ENCODE measurements at places on chromosomes 11 and 22.

DNA sequence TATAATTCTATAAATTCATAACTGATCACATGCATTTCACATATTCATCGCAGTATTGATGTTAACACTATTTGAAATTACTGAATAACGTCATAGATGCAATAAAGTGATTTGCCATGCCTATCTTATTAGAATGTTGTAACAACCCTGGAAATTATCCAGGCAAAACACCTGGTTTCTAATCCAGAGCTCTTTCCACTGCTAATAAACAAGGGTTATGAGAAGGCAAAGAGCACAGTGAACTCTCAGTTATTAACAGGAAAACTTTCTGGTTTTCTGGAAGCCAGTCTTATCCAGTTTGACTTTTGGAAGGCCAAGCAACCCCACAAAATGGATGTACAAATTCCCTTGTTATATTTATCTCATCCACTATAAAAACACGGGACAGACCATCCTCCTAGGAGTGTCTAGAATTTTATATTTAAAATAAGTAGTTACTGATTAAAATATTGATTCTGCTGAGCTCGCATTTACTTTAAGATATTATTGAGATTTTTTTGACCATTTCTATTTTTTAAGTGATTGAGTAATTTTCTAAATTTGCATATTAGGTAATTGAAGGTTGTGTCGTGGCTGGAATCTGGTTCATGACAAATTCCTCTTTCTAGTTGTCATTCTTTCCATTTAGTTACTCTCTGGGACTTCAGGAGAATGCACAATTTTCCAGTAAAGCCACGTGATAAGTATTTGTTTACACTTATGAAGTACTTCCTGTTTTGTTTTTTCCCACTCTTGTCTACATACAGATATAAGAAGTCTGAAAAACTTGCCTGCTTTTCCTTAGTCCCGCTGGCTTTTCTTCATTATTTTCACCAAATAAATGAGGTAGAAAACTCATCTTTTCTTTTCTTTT is 47.9 kb downstream of the DCUN1D5 start:
- no peak for DNase-seq

GRCh38 chr11:76237914-76238313 is 31.6 kb upstream of the WNT11 start:
- peak; percentile 42 for DNase-seq

DNA sequence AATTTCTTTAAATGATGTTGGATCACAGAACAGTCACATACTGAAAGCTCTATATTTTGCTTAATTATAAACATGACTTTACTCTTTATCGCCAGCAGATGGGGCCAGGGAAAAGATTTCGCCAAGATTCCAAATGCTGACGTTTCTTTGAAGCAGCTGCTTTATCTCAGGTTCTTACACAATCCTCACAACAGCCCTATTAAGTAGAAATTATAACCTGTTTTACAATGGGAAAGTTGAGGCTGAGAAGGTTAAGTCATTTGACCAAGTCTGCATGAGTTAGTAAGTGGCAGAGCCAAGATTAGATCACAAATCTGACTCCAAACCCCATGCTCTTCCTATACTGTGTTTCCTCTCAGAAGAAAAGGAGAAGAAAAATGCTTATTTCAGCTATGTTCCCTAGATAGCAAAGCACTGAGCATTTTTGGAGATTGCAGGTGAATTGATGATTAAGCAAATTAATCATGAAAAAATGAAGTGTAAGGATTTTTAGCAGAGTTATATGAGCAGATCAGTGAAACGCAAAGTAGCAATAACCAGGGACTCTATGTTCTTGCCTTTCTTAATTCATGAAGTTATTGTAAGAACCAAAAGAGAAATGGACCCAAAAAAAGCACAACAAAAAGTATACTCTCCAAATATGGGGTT is 79.0 kb downstream of the AASDHPPT start:
- peak; percentile 91 for DNase-seq

DNA sequence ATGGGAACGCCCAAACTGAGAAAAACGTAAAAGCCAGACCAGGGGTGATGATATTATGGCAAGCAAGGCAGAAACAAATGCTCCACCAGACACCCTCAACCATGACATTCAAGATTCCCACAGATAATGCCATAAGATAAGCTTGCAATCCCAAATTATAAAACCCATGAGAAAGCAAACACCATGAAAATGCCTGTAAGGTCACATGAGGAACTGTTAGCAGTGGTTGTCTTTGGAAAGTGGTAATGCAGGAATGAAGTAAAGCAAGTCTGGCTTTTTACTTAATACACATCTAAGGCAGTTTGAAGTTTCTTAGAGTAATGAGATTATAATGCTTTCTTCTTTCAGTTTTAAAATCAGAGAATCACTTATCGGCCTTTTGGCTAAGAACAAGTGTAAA is 111.0 kb downstream of the MN1 start:
- DNase-seq: no peak

Data from cardiac fibroblast (primary cell).